ENCODE measurements at places on chromosomes 6 and 20. TPM values are rescaled to one million over a fixed set of nuclear protein-coding genes. Genes with fewer than 3 reads are reported as not detected.

Gene BNIP5
- not detected for total RNA-seq

Gene CDH22
- total RNA-seq, result 0.44 TPM

Gene SEL1L2
- total RNA-seq, result 0.91 TPM

Gene COL9A1
- not detected for total RNA-seq

Gene SAMD10
- total RNA-seq, result 4.7 TPM

GRCh38 chr20:33863440-33864323 is 52.5 kb downstream of the CHMP4B start:
- DNase-seq, result no peak

- no peak for DNase-seq
Observed at GRCh38 chr6:111718990-111719389, 113.3 kb upstream of the TRAF3IP2 start.

GRCh38 chr6:136593748-136594490 is 43.7 kb upstream of the MAP7 start:
- DNase-seq, result no peak

DNA sequence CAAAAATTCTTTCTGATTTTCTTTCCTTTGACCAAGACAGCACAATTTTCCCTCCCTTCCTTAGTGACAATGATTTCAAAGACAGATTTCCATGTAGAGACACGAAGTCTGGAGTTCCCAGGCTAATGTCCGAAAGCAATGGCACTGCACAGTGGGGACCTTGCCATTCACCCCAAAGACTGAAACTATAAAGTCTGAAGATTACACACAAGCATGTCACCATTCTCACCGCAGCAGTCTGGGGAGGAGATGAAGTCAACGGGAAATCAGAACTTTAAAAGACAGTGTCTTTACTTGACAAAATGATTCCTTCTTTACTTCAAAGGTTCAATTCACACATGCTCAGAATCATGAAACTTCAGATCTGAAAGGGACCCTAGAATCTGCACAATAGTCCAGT is 8.3 kb downstream of the B4GALT5 start:
- no peak for DNase-seq

DNA sequence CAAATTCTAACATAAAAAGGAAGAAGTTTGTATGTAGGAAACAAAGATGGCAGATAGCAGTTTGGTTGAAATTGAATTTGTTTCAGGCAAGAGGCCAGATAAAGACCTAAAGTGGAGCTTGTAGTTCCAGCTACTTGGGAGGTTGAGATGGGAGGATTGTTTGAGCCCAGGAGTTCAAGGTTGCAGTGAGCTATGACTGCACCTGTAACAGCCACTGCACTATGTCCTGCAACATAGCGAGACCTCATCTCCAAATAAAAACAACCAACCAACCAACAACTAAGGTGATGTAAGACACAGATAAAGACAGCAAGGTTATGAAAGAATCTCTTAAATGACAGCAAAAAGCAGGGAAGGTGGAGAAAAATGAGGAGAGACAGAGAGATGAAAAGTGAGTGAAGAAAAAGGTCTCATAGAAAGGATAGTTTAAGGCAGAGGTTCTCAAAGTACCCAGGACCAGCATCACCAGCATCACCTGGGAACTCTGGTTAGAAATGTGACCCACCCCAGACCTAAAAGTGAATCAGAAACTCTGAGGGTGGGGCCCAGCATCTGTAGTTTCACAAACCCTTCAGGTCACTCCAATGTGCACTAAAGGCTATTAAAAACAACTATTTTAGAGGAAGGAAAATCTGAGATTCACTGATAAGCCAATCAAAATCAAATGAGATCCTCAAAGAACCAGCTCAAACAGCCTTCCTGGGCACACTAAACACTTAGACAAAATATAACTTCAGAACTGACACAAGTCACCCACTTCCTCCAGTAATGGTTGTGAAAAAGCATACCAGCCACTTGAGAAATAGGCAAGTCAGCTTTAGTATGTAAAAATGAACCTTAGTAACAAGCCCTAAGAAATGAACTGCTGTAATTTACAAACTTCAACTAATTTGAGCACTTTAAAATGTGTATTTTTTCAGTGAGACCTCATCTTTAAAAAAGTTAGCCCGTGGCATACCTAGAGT is 57.6 kb downstream of the FAM184A start:
- no peak for DNase-seq

DNA sequence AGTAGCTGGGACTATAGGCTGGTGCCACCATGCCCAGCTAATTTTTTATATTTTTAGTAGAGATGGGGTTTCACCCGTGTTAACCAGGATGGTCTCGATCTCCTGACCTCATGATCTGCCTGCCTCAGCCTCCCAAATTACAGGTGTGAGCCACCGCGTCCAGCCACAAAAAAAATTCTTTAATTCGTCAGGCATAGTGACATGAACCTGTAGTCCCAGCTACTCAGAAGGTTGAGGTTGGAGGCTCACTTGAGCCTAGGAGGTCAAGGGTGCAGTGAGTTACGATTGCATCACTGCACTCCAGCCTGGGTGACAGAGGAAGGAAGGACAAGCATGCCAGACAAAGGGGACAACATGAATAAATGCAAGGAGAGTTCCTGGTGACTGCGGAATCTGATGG is 19.5 kb upstream of the ASXL1 start:
- DNase-seq, result no peak

DNA sequence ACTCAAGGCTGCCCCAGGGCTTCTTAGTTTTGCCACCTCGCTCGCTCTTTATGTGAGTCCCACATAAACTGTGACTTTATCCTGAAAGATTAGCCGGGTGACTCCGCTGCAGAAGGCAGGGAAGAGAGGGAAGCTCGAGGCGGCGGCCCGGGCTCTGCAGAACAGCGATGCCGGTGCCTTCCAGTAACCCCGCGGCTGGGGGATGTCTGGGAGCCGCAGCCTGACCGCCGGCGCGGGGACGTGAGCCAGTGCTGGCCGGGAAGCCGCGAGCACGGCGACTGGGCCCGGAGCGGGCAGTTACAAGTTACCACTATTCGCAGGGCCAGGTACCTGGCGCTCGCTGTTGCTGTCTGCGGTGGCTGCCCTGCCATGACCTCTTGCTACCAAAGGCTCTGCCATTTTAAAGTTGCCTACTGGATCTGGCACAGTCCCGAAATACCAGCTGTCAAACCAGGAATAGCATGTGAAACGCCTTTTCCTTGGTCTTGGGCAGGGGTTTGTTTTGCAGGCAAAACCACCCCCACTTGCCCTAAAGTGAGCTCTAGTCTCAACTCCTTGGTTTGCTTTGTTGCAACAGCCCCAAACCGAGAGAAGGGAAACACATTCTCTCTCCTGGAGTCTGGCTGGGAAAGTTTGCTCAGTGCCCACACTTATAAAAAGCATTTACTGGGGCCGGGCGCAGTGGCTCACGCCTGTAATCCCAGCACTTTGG is 124.0 kb upstream of the SLC2A12 start:
- DNase-seq, result peak; percentile 52

- DNase-seq, result no peak
Observed at GRCh38 chr6:107185391-107185970, 70.2 kb upstream of the BEND3 start.

- no peak for DNase-seq
Observed at GRCh38 chr6:128723667-128724066, 159.3 kb upstream of the LAMA2 start.

- no peak for DNase-seq
Observed at GRCh38 chr6:40346246-40346645, 240.9 kb downstream of the LRFN2 start.

DNA sequence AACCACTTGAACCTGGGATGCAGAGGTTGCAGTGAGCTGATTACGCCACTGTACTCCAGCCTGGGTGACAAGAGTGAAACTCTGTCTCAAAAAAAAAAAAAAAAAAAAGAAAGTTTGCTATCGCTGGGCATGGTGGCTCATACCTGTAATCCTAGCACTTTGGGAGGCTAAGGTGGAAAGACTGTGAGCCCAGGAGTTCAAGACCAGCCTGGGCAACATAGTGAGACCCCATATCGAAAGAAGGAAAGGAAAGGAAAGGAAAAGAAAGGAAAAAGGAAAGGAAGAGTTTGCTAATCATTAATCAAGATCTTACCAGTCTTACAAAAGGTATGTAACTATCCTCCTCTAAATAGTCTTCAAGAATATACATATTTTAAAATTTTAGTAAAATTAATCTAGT is 55.4 kb upstream of the SMIM29 start:
- DNase-seq, result no peak

DNA sequence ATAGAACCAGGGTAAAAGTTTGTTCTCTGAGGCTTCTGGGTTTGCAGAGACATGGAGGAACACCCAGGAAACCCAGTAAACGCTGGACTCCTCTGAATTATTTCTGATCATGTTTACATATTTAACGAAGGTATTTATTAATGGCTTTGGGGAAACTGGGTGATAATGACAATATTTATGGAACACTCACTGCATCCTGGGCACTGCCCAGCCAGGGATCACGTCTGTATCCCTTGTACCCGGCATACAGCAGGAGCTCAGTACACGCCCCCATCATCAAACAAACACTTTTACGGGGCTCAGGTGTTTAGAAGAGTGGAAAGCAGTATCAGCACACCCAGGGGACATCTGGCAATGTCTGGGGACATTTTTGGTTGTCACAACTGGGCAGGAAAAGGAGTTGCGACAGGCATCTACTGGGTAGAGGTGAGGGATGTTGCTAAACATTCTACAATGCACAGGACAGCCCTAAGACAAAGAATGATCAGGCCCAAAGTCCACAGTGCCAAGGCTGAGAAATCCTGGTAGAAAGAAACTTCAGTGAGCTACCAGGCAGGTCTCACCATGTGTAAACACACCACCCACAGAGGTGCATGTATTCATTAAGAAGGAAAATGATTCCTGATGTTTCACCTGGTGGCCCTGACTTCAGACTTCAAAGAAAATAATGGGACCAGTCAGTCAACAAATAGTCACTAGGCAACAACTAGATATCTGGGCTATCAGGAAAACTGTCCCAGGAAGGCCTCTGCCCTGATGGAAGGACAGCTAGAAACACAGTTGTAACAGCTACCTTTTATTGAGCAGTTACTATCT is 35.3 kb downstream of the ZMYND8 start:
- DNase-seq, result no peak

GRCh38 chr6:76752841-76753240 is 680.4 kb upstream of the IMPG1 start:
- DNase-seq, result no peak

GRCh38 chr6:168132531-168133167 is 53.6 kb upstream of the FRMD1 start:
- peak; percentile 69 for DNase-seq
